Activated CD8-positive, alpha-beta T cell treated with anti-CD3 and anti-CD28 coated beads for 36 hours (primary cell): ENCODE measurements at places on chromosomes 5 and 9. TPM values are rescaled to one million over a fixed set of nuclear protein-coding genes. Genes with fewer than 3 reads are reported as not detected.

SLU7 gene
- total RNA-seq: 38.4 TPM

GCNT4 gene
- total RNA-seq: 2.1 TPM

ANGPTL2 gene
- total RNA-seq: not detected

SOX30 gene
- total RNA-seq: 0.16 TPM

FAM153A gene
- 65.4 TPM for total RNA-seq

GDNF gene
- total RNA-seq: not detected
